NCI-H446 treated with DMSO at 0.1 percent for 48 hours (cell line): ENCODE measurements at places on chromosomes 2 and 18.

DNA sequence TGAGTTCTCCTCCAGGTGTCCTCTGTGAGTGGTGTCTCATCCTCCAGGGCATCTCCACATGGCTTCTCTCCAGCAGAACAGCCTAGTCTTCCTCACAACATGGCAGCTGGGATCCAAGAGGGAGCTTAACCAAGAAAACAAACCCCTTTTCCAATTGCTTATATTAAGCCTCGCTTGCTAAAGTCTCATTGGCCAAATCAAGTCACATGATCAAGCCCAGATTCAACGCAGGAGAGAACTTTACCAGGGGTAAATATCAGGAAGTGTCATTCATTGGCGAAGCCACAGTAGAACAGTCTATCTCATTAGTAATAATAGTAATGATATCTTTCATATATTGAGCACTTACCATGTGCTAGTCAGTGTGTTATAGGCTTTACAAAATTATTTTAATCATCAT is 53.1 kb downstream of the CDC42EP3 start:
- no peak for DNase-seq

GRCh38 chr2:70356941-70357683 is 55.2 kb upstream of the FAM136A start:
- no peak for DNase-seq

DNA sequence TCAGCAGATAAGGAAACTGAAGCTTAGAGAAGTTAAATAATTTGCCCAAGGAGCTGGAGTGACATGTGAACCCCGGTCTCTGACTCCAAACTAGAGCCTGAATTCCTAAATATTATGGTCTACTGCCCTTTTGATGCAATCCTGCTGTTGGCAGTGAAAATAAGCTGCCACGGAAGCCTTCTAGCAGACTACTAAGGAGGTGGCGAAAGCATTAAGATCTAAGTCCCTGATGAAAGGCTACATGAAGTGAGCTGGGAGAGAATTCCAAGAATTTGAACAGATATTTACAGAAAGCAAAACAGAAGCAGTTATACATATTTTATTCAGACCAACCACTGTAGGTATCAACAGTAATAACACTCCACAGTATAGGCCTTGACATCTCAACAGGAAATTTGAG is 28.1 kb downstream of the TRMT61B start:
- no peak for DNase-seq

DNA sequence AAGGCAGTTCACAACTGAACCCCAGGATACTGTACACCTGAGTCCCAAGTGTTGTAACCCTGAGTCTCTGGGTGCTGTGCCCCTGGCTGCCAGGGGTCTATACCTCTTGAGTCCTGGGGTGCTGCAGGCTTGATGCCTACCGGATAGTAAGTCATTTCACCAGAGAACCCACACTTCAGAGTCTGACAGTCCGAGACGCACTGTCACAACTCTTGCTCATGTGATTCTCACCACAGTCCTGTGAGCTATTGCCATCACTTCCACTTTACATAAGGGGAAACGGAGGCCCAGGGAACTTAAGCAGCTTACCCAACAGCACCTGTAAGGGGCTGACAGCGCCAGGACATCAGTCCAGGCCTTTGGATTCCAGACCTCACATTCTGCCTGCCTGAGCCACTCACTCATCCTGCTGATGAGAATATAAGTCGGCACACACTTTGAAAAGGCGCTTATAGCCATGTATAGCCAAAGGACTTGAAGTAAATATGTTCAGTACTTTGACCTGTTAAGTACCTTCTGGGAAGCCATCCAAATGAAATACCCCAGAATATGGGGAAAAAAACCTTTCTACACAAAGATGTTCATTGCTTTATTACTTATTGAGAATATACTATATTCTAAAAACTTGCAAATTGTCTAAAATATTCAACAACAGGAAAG is 180.7 kb upstream of the ID2 start:
- no peak for DNase-seq

DNA sequence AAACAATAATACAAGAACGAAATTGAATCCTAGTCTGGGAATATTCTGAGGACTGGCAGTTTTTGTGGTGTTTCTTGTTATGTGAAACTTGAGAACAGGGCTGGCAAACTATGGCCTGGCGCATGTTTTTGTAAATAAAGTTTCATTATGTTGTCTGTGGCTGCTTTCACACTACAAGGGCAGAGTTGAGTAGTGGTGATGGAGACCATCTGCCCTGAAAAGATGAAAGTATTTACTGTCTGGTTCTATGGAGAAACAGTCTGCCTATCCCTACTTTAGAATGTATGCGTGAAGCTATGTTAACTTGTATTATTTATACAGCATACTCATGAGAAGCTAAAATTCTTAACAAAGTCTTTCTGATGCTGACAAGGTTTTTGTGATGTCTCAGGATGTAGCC is 351.9 kb downstream of the LRRTM1 start:
- no peak for DNase-seq

DNA sequence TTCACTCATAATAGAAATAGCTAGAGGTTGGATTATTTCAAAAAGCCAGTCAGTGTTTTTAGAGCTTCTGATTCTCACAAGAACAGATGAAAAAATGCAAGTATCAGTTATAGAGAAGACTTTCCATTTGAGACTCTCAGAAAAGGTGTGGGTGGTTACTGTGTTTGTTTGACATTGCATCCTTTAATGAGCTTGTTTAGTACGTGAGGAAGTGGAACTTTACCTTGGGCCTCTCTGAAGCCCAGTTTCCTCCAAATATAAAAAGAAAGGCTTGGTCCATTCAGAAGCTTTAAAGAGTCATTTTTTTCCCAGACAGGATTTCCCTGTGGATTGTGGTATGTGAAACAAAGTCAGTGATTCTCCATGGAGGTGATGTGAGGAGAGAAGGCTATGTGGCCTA is 89.9 kb upstream of the RANBP2 start:
- no peak for DNase-seq

DNA sequence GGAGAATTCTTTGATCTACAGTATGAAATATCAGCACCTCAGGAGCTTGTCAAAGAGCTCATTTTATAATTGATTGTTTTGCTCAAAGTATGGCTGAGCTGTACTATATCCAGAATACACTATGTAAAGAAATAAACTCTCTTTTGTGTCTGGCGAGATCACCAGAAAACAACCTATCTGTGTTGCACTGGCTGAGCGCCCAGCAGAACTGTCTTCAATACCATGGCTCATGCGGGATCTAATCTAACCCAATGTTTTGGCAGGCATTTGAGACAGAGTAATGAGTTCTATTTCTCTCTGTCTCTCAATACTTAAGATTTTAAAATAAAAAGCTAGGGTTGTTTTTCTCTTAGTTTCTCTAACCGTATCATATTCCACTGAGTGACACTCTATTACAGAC is 192.4 kb downstream of the L3MBTL4 start:
- no peak for DNase-seq
